NCI-H510A (cell line): ENCODE measurements at places on chromosomes 5 and 9.

DNA sequence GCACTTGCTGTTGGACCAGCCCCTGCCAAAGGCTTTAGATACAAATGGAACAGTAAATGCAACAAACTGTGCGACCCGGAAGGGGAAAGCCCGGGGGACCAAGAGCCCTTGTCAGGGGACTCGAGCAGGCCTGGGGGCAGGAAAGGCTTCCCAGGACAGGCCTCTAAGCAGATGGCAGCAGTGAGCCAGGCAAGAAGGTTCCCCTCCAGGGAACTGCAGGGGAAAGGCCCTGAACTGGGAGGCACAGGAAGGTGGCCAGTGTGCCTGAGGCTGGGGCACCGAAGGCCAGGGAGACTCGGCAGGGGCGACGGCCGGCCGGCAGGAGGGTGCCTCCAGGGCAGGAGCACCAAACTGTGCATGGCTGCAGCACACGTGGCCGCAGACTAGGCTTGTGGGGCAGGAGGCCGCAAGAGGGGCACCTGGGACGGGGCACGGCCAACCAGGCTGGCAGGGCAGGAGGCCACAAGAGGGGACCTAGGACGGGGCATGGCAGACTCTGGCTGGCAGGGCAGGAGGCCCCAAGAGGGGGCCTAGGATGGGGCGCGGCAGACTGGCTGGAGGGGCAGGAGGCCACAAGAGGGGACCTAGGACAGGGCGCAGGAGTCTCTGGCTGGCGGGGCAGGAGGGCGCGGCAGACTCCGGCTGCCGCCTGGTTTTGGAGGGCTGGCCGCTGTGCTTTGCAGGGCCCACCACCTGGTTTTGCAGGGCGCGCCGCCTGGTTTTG, 10.0 kb downstream of the VAV2 start:
- no peak for DNase-seq

- no peak for DNase-seq
These were observed 6.6 kb upstream of the MSMP start for GRCh38 chr9:35760651-35761050.

DNA sequence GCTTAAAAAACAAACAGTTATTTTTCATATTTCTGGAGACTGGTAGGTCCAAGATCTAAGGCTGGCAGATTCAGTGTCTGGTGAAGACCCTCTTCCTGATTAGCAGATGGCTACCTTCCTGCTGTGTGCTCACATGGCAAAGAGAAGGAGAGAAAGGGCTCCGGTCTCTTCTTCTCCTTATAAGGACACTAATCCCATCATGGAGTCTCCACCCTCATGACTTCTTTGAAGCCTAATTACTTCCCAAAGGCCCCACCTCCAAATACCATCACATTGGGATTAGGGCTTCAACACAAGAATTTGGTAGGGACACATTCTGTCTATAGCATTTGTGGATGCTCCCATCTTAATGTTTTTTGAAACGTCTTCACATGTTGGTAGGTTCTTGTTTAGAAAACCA, 391.1 kb downstream of the TMEM161B start:
- no peak for DNase-seq

DNA sequence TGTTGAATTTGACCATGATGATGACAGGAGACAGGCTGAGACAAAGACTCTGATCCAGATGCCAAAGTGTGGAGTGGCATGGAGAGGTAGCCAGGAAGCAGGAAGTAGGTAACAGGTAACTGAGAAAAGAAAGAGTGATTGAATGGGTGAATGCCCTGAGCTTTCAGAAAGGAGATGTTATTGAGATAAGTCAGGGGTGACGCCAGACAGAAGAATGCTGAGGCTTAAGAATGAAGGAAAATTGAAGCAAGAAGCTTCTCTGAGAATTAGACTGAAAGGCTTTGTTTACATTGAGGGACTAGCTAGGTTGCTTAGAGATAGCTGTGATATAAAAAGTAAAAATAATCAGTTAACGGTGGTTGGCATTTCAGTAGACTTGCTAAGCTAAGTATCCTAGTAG, 165.7 kb downstream of the PSAT1 start:
- DNase-seq = no peak

- no peak for DNase-seq
These were observed 124.3 kb downstream of the FGF1 start for GRCh38 chr5:142561486-142562097.

DNA sequence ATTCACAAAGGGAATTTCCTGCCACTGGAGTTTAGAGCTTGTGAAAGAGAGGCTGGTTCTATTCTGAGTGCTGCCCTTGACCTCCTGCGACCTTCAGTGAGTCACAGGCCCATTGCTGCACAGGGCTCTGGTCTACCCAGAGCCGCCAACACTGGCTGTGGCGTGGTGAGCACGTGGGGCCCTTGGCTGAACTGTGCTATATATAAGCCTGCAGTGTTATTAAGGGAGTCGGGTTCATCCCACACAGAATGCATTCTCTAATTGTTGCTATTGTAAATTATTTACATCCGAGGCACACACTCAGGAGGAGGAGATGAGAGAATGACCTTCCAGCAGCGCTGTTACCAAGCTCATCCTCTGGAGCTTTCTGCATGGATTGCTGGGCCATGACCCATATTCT, 47.1 kb downstream of the BRINP1 start:
- no peak for DNase-seq

- no peak for DNase-seq
These were observed at the start of gene FIBCD1 for GRCh38 chr9:130938652-130939404. FIBCD1 (minus strand) TSS chr9:130939247; CDS start chr9:130938607, 640 bp downstream.

DNA sequence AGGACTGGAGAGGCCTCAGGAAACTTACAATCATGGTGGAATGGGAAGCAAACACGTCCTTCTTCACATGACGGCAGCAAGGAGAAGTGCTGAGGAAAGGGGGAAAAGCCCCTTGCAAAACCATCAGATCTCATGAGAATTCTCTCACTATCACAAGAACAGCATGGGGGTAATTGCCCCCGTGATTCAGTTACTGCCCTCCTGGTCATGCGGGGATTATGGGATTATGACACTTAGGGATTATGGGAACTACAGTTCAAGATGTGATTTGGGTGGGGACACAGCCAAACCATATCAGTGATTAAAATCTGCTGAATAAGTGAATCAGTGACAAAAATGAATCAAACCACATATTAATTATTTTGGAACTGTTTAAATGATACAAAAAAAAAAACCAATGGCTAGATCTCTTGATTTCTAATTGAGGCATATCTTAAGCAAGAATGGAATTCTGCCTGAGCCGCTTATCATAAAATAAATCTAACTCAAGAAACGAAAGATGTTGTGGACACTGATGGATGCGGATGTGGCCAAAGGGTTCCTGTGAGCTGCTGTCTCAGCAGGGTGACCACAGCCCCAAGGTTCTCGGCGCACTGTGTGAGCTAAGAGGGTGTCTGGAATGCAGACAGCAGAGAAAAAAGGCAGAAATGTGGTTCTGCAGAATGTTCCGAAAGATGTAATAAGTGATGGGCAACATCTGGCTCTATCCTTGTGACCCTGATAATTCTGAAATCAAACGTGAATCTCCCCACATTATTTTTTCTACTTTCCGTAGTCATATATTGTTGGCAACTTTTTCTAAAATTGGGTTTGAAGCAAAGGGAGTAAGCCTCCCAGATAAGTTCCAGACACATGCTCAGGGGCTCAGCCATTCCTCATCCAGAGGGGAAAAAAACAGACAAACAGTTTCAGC, 107.2 kb upstream of the ICE1 start:
- DNase-seq = no peak

GRCh38 chr9:92850898-92851297, 26.9 kb downstream of the ZNF484 start:
- DNase-seq = no peak

- no peak for DNase-seq
These were observed 54.7 kb downstream of the FXN start for GRCh38 chr9:69090140-69090750.

GRCh38 chr5:131854134-131854533, 57.3 kb upstream of the FNIP1 start:
- DNase-seq = no peak
